ENCODE measurements at places on chromosomes 2 and 18. TPM values are rescaled to one million over a fixed set of nuclear protein-coding genes. Genes with fewer than 3 reads are reported as not detected.

Gene CPLX4
- total RNA-seq = not detected

DNA sequence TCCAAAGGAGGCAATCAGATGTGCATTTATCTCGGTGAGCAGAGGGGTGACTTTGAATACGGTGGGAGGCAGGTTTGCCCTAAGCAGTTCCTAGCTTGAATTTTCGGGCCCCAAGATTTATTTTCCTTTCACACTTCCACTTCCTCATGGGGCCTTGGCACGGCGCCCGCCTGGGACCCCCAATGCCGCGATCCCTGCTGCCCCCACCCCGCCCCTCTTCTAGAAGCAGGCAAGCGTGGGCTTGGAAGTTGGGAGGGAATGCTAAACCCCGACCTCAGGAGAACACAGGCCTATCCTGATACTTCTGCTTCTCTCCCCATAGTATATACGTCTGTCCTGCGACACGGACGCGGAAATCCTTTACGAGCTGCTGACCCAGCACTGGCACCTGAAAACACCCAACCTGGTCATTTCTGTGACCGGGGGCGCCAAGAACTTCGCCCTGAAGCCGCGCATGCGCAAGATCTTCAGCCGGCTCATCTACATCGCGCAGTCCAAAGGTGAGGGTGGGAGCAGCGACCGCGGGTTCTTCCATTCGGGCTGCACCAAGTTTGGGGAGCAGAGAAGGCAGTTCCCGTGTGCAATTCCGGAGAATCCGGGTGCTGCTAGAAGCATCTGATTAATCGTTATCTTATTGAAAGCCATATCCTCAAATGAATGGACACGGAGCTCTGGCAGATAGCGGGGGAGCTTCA is 21.6 kb downstream of the TRPM8 start:
- no peak for DNase-seq

DNA sequence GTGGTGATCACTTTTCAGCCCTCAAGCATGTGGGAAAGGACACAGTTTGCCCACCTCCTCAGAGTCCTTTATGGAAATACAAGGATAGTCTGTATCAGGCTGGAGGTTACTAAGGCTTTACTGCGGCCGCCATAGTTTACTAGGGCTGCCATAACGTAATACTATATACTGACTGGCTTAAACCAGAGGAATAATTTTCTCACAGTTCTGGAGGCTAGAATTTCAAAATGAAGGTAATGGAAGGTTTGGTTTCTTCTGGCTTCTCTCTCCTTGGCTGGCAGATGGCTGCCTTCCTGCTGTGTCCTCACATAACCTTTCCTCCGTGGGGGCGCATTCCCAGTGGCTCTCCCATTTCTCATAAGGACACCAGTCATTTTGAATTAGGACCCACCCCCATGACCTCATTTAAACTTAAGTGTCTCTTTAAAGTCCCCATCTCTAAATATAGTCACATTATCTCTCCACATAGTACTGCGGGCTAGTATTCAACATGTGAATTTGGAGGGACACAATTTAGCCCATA is 12.5 kb upstream of the ATIC start:
- no peak for DNase-seq

- DNase-seq = no peak
These were observed 315.2 kb downstream of the TMX3 start for GRCh38 chr18:68399721-68400120.

DNA sequence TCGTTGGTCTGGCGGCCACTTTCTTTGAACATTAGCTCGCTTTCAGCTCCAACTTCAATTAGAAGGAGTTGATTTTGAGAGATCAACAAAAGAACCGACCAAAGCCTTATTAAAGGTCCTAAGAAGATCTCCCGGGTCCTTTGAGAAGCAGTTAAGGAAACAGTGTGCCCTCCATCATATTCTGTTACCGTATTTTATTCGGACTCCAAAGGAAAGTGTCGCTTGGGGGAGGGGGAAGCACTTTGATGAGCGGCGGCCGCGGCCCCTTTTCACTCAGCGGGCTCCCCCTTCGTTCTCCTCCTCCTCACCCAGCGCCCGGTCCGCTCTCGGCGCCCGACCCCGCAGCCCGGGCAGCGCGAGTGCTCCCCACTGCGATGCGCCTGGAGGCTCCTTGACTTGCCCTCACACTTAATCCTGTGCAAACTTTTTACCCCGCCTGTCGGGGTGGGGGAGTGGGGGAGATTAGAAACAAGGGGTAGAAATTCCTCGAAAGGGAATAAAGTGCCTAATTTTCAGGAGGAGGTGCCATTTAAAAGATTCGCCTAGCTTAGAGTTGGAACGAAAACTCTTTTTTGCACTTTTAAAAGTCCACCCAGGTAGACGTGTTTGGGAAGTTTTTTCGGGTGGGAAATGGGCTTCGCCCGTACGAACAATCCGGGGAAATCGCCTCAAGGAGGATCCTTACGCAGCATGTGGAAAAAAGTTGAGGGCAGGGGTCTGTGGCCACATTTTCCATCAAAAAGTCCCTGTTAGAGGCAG is 1.2 kb upstream of the OTX1 start:
- no peak for DNase-seq

Gene PLEKHM3
- 7.2 TPM for total RNA-seq

GRCh38 chr2:18791172-18791797 is 201.9 kb upstream of the NT5C1B start:
- no peak for DNase-seq

DNA sequence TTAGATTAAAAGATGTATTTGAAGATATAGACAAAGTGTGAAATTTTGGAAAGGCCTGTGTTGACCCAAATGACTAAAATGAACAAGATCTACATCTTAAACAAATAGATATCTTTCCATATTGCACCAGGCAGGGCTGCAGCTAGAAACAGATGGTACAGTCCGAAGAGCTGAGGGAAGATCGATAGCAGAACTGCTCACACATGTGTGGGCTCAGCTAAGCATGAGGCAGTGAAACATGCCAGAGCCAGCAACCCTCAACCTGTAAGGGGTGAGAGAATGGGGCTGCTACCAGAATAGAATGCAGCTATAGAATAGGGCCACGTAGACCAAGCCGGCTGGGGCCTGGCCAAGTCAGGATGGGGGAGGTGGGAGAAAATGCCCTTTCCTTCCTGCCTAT is 87.8 kb downstream of the SLC5A7 start:
- DNase-seq = no peak

Gene ERICH2
- not detected for total RNA-seq

- no peak for DNase-seq
These were observed 456.0 kb upstream of the ZEB2 start for GRCh38 chr2:144975881-144976280.

Gene CFC1B
- total RNA-seq = not detected

Gene GTF2A1L
- 0.13 TPM for total RNA-seq

- peak; percentile 86 for DNase-seq
These were observed 655 bp downstream of the NPPC start for GRCh38 chr2:231925303-231926179.

GRCh38 chr2:199685669-199686068 is 165.3 kb downstream of the FTCDNL1 start:
- DNase-seq = no peak

Gene GPR75
- 1.3 TPM for total RNA-seq
